ENCODE measurements at places on chromosomes 7 and 10. TPM values are rescaled to one million over a fixed set of nuclear protein-coding genes. Genes with fewer than 3 reads are reported as not detected.
A peak's percentile ranks its signal among the peaks of the same experiment; 100 is the strongest.

The HHEX gene
- 4.8 TPM for total RNA-seq

The MYO1G gene
- total RNA-seq = 0.48 TPM

The ZNF853 gene
- 8.0 TPM for total RNA-seq

The LDB1 gene
- 89.1 TPM for total RNA-seq

The C7orf57 gene
- total RNA-seq = 0.90 TPM

The CLCN1 gene
- 0.23 TPM for total RNA-seq

The RBP3 gene
- total RNA-seq = not detected

The ACTA2 gene
- total RNA-seq = 4.4 TPM

The TPK1 gene
- 2.7 TPM for total RNA-seq

The TMEM270 gene
- total RNA-seq = not detected

DNA sequence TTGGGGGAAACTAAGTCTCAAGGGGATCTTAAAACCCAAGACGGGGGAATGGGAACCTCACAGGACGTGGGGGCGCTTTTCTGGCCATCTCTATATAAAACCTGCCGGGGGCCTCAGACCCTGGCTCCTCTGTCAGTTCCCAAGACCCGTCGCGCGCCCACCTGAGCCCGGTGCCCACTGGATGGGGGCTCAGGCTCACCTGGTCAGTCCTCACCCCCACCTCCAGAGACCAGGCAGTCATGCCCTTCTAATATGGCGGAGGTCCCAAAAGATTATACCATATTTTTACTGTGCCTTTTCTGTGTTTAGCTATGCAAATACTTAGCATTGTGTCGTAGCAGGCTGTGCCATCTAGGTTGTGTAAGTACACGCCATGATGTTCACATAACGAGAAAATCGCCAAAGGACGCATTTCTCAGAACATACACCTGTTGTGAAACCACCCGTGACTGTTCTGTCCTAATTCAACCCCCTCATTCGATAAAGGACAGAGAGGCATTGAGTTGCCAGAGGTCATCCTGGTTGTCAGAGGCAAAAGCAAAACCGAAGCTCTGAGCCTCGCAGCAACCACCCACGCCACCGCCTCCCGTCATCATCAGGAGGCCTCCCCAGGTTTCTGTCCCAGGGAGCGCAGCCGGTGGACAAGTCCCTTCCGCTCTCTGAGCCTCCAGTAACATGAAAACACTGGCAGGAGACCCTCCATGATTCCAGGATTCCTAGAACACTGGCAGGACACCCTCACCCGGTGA lies 28.9 kb downstream of the OAT start:
- H3K4me3 ChIP-seq = peak overlapping the region; percentile 53
- H3K27me3 ChIP-seq = peaks cover 10% of the 10 kb centered on the region
- H3K4me1 ChIP-seq = peaks cover 21% of the 10 kb centered on the region
- H3K27ac ChIP-seq = no peak overlapping the region
- no peaks in the 10 kb centered on the region for H3K36me3 ChIP-seq

- no peak overlapping the region for H3K27ac ChIP-seq
- no peak overlapping the region for H3K4me3 ChIP-seq
- peaks cover 11% of the 10 kb centered on the region for H3K36me3 ChIP-seq
- H3K27me3 ChIP-seq = peaks cover 9% of the 10 kb centered on the region
- H3K4me1 ChIP-seq = no peaks in the 10 kb centered on the region
Measured at GRCh38 chr7:142280263-142280662, 22.4 kb upstream of the PRSS58 start.

DNA sequence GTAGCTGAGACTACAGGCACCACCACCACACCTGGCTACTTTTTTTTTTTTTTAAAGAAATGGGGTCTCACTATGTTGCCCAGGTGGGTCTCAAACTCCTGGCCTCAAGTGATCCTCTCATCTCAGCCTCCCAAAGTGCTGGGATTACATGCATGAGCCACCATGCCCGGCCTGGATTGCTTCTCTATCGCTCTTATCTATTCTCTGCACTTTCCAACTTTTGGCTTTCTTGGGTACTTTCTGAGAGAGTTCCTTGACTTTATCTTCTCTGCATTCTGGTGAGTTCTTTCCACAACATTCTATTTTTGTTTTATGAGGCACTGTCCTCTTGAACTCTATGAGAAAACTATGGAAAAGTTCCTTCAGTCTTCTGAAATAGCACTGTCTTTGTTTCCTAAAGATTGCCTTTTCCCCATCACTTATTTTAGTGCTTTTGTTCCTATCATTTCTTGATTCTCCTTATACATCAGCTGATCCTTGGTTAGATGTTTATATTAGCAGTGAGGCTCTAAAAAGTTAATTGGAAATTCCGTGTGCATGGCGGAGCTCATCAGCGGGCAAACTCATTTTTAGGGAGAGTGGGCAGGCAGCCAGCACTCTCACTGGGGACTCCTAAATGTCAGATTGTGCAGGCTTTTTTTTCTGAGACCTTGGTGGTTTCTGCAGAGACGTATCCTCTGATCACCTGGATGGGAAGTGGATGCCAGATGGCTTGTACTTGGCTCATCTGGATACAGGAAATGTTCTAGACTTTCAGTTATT lies 43.9 kb downstream of the HIP1 start:
- no peak overlapping the region for H3K27ac ChIP-seq
- no peaks in the 10 kb centered on the region for H3K36me3 ChIP-seq
- no peaks in the 10 kb centered on the region for H3K27me3 ChIP-seq
- H3K4me1 ChIP-seq = peaks cover 9% of the 10 kb centered on the region
- DNase-seq = no peak

DNA sequence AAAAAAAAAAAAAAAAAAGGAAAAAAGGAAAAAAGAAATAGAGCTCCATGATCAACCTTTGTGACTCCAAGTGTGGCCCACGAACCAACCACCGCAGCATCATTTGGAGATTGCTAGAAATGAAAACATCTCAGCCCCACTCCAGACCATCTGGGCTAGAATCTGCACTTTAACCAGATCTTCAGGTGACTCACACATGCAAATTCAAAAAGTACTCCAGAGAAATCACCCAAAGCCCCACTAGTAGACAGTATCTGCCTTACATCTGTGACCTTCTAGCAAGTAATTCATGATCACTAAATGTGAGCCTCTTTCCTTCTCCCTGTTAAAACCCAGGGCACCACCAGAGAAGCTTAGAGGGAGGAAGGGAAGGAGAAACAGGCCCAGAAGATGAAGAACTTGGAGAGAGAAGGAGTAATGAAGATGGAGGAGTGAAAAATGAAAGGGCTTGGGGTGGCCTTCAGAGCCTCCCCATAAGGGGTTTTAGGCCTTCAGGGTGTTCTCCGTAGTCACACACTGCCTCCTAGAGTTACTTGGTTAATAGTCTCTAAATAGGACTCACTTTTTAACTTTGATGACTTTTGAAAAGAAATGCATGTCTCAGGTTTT lies 94.0 kb downstream of the SLC37A3 start:
- H3K4me3 ChIP-seq = no peak overlapping the region
- DNase-seq = no peak
- no peak overlapping the region for H3K27ac ChIP-seq
- H3K4me1 ChIP-seq = peaks cover 3% of the 10 kb centered on the region
- H3K36me3 ChIP-seq = no peaks in the 10 kb centered on the region

DNA sequence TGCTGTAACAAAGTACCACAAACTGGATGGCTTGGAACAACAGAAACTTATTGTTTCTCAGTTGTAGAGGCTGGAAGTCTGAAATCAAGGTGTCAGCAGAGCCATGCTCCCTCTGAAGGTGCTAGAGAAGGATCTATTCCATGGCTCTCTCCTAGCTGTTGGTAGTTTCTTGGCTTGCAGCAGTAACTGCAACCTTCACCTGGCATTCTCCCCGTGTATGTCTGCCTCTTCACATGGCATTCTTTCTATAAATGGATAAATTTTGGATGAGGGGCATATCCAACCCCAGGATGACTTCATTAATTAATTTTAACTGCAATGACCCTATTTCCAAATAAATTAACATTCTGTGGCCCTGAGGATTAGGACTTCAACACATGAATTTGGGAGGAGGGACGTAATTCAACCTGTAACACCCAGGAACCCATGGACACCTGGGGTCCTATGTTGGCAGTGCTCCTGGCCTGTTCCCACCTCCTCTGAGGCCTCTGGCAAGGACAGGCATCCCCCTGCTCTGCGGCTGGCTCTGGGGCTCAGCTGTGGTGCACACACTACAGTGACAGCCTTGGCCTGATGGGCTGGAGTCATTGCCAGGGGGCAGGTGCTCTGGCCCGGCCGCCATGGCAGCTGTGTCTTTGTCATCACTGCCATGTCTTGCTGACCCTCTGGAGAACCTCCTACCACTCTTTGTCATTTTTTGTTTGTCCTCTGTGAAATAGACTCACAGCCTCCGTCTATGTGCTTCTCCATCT lies 30.8 kb downstream of the LSMEM1 start:
- peaks cover 2% of the 10 kb centered on the region for H3K4me1 ChIP-seq
- H3K4me3 ChIP-seq = no peak overlapping the region
- no peak overlapping the region for H3K27ac ChIP-seq
- H3K36me3 ChIP-seq = no peaks in the 10 kb centered on the region
- no peak for DNase-seq
- no peaks in the 10 kb centered on the region for H3K27me3 ChIP-seq

DNA sequence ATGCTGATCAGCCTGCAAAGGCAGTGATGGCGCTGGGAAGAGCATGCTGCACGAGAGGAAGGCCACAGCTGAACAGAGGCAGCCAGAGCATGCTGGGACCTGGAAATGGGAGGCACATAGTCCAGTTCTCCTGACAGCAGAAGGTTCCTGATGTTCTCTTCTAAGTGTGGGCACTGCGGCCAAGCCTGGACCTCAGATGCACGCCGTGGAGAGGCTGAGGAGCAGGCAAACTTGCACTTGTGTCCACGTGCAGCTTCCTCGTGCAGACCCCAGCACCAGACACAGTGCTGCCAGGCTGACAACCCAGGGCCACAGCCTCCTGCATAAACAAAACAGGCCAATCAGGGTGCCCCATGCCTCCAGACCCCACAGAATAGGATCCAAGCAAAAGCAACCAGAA lies 93.5 kb upstream of the LANCL2 start:
- H3K4me1 ChIP-seq = no peaks in the 10 kb centered on the region
- H3K27ac ChIP-seq = no peak overlapping the region
- H3K27me3 ChIP-seq = no peaks in the 10 kb centered on the region
- no peak overlapping the region for H3K4me3 ChIP-seq
- no peak for DNase-seq

GRCh38 chr10:102408728-102409603 lies 9.6 kb downstream of the PSD start:
- peak overlapping the region; percentile 69 for H3K4me3 ChIP-seq
- H3K27me3 ChIP-seq = peaks cover 67% of the 10 kb centered on the region
- no peaks in the 10 kb centered on the region for H3K36me3 ChIP-seq
- no peak overlapping the region for H3K27ac ChIP-seq
- H3K4me1 ChIP-seq = peaks cover 30% of the 10 kb centered on the region
- DNase-seq = peak; percentile 55

GRCh38 chr7:28725045-28725642 lies 233.0 kb downstream of the TRIL start:
- H3K27me3 ChIP-seq = no peaks in the 10 kb centered on the region
- H3K36me3 ChIP-seq = no peaks in the 10 kb centered on the region
- no peak overlapping the region for H3K27ac ChIP-seq
- peaks cover 7% of the 10 kb centered on the region for H3K4me1 ChIP-seq
- H3K4me3 ChIP-seq = no peak overlapping the region

- no peaks in the 10 kb centered on the region for H3K27me3 ChIP-seq
- no peaks in the 10 kb centered on the region for H3K36me3 ChIP-seq
- no peak for DNase-seq
Measured at GRCh38 chr7:109111086-109111485, 541.4 kb downstream of the DNAJB9 start.

GRCh38 chr10:123421461-123421860 lies 244.7 kb upstream of the GPR26 start:
- H3K27me3 ChIP-seq = no peaks in the 10 kb centered on the region
- peaks cover 10% of the 10 kb centered on the region for H3K4me1 ChIP-seq
- H3K4me3 ChIP-seq = no peak overlapping the region
- H3K27ac ChIP-seq = no peak overlapping the region

GRCh38 chr10:129101232-129101980 lies 365.6 kb upstream of the MGMT start:
- H3K4me1 ChIP-seq = 0 out of 2 replicates have a peak, but pooled peaks cover 3% of the 10 kb centered on the region
- DNase-seq = no peak
- no peak overlapping the region for H3K27ac ChIP-seq
- no peaks in the 10 kb centered on the region for H3K27me3 ChIP-seq
- no peaks in the 10 kb centered on the region for H3K36me3 ChIP-seq

- H3K27me3 ChIP-seq = no peaks in the 10 kb centered on the region
- no peak overlapping the region for H3K27ac ChIP-seq
- H3K4me3 ChIP-seq = no peak overlapping the region
- DNase-seq = no peak
Measured at GRCh38 chr10:3136336-3136735, 36.2 kb downstream of the PITRM1 start.

DNA sequence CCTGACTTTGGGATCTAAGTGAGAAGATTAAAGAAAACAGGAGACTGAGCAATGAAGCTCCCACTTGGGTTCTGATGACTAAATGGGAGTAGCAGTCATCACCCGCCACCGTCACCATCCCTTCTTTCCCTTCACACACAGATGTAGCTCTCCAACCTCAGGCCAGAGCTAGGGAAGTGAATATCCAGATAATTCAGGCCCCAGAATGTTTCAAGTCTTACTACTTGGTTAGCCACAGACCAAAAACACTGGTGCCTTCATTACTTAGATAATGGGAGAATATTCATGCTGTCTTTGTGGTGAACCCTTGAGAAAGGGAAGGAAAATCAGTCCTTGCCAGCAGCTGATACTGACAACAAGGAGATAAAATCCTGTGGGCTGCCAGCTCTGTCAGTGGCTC lies 100.7 kb downstream of the OSBPL3 start:
- peak overlapping the region; percentile 50 for H3K27ac ChIP-seq
- DNase-seq = no peak
- H3K27me3 ChIP-seq = no peaks in the 10 kb centered on the region
- H3K36me3 ChIP-seq = no peaks in the 10 kb centered on the region

DNA sequence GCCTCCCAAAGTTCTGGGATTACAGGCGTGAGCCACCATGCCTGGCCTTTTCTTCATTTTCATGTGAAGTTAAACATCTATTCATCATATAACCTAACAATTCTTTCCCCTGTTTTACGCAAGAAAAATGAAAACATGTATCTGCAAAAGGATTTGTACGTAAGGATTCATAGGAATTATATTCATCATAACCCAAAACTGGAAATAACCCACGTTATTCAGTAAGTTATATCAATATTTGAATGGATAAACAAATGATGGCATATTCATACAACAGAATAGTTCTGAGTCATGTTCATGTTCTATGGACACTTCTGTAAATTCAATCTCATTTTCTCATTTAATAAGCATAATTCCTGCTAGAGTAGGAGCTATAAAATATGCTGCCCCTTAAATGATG lies 35.2 kb upstream of the CAV2 start:
- no peaks in the 10 kb centered on the region for H3K27me3 ChIP-seq
- peaks cover 5% of the 10 kb centered on the region for H3K4me1 ChIP-seq
- no peaks in the 10 kb centered on the region for H3K36me3 ChIP-seq
- H3K4me3 ChIP-seq = no peak overlapping the region
- H3K27ac ChIP-seq = no peak overlapping the region
- no peak for DNase-seq

GRCh38 chr10:115022733-115023132 lies 70.4 kb upstream of the ATRNL1 start:
- no peak overlapping the region for H3K4me3 ChIP-seq
- no peak for DNase-seq
- H3K27ac ChIP-seq = no peak overlapping the region
- H3K36me3 ChIP-seq = no peaks in the 10 kb centered on the region
- H3K27me3 ChIP-seq = no peaks in the 10 kb centered on the region
- H3K4me1 ChIP-seq = peaks cover 24% of the 10 kb centered on the region

- peaks cover 26% of the 10 kb centered on the region for H3K36me3 ChIP-seq
- peak overlapping the region; percentile 92 for H3K27ac ChIP-seq
- no peaks in the 10 kb centered on the region for H3K27me3 ChIP-seq
Measured at GRCh38 chr7:143408252-143408685, 387 bp downstream of the EPHA1 start.
